NCI-H1105 (cell line): ENCODE measurements at places on chromosomes 6 and 20.

GRCh38 chr6:24933868-24934401 is 1.8 kb downstream of the RIPOR2 start:
- no peak for DNase-seq

GRCh38 chr6:43665376-43665775 is 20.5 kb downstream of the RSPH9 start:
- no peak for DNase-seq

GRCh38 chr20:57449398-57450354 is 58.5 kb downstream of the RBM38 start:
- DNase-seq, result no peak

DNA sequence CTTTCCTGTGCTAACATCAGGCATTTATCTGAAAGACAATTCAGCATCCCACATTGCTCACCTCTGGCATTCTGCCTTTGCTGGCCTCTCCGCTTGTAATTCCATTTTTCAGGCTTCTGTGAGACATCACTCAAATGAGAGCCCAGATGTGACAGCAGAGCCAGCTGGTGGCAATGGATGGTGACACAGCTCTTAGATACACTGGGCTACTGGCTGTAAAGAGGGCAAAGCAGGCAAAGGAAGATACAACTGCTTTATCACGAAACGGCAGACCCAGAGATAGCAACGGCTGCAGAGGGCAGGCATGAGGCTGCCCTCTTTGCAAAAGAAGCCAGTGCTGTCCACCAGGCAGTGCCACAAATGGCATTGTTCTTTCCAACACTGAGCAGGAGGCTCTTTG is 329.8 kb downstream of the KIF16B start:
- DNase-seq, result no peak

- DNase-seq, result no peak
Observed at GRCh38 chr6:128500749-128501600, 19.4 kb downstream of the PTPRK start.

- no peak for DNase-seq
Observed at GRCh38 chr6:34566830-34567546, 10.9 kb upstream of the SPDEF start.

DNA sequence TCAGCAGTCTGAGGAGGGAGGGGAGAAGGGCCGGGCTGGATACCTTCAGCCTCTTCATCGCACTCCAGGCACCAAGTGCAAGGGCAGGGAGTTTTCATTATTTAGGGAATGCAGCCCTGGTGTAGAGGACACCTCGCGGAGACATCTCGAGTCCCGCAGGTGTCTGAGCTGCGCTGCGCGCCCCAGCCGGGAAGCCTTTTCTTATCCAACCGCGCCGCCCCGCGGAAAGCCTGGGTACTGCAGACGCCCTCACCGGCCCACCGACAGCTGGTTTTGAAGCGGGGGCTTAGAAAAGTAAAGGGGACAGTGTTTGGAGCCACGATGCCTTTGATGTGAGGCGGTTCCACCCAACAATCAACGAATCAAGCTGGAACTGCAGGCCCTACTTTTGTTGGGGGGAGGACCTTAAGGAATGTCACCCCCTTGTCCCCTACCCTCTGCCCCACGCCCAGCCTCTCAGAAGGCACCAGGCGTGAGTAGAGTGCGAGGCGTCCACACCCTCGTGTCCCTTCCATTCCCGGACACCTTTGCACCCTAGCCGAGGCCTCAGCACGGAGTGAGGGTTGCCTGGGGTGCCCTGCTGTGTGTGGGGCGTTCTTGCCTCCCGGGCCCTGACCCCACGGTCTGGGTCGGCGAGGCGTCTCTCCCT is 8.6 kb downstream of the NKX2-2 start:
- no peak for DNase-seq

GRCh38 chr20:14830899-14831298 is 493.5 kb upstream of the FLRT3 start:
- DNase-seq, result no peak

DNA sequence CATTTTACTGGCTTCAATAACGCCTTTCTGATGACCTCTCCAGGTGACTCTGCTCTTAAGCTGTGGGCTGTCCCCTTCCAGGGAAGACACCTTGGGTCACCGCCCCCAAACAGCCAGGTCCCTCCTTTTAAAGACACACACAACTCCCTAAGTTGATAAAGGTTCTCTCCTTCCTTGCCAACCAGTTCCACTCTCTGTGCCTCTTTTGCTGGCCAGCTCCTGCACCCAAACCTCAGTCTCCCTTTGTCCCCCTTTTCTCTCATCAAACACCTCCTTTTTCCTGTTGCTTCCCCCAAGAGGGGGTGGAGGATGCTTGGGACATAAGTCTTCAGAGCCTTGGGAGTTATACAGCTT is 1.0 kb downstream of the NCOA6 start:
- DNase-seq, result peak; percentile 68

- no peak for DNase-seq
Observed at GRCh38 chr6:152296648-152297376, 340.4 kb downstream of the SYNE1 start.

DNA sequence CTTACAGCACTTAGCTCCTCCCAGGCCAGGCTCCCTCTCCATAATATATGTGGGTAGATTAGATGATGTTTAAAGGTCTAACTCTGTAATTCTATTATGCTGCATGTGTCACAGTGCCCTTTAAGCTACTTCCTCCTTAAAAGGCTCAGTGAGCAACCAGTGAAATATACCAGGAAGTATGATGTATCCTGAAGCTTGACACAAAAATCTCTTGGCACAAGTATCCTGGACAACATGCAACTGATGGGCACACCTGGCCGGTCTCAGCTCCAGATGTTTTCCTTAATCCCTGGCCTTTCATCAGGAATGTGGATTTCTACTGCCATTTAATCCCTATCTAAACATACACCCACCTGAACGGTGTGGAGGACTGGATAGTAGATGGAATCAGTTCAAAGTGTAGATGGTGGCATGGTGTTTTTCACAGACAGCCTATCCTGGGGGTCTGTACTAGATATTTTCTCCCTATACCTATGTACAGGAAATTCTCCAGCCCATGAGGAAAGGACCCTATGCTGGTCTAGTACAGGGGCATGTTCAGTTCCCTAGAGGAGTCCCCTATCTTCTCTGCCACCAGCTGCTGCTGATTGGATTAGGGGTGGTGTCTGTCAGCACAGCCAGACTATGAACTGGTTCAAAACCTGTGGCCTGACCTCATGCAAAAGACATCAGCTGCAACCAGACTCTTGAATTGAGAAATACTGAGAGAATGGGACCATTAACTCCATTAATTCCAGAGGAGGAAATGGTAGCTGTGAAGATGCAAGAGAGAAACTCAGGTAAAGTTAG is 59.4 kb upstream of the CITED2 start:
- DNase-seq, result no peak

DNA sequence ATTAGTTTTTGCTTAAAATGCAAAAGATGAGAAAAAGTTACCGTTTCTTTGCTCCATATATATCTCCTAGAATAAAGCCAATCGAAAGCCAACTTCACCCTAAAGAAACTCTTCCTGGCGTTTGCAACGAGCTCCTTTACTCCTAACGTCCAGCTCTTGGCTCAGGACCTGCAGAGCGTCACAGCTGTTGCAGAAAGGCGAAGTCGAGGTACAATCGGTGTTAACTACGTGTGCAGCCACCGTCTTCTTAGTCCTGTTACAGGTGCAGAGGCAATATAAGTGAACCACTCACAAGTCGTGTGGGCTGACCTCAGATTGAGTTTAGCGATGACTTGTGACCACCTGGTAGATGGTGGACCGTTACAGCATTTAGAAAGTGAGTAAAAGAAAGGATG is 113.1 kb downstream of the TRIM27 start:
- DNase-seq, result no peak

DNA sequence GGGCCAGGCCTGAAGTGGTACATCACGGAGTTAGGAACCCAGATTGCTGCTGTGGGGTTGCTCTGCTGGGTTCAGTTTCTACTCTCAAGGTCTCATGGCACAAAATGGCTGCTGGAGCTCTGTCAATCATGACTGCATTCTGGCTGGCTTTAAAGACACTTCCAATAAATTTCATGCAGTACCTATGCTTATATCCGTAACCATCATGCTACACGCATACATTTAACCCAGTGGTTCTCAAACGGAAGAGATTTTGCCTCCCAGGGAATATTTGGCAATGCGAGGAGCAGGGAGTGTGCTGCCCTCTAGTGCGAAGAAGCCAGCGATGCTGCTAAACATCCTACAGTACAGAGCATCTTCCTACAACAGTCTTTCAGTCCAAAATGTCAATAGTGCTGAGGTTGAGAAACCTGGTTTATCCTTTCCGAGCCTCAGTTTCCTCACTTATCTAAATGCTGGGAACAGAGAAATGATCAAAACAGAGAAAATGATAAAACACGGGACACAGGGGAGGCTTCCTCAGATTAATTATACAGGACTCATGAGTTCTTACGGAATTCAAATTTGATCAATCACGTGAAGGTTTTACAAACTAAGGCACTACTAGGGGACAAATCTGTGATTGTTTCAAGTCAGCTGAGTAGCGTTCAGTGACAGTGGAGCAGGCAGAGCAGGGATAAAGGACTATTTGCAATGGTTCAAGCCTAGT is 9.6 kb upstream of the SLC2A10 start:
- DNase-seq, result no peak

GRCh38 chr6:119012521-119012920 is 65.9 kb downstream of the FAM184A start:
- no peak for DNase-seq

- no peak for DNase-seq
Observed at GRCh38 chr6:41093729-41094128, 21.0 kb downstream of the NFYA start.

DNA sequence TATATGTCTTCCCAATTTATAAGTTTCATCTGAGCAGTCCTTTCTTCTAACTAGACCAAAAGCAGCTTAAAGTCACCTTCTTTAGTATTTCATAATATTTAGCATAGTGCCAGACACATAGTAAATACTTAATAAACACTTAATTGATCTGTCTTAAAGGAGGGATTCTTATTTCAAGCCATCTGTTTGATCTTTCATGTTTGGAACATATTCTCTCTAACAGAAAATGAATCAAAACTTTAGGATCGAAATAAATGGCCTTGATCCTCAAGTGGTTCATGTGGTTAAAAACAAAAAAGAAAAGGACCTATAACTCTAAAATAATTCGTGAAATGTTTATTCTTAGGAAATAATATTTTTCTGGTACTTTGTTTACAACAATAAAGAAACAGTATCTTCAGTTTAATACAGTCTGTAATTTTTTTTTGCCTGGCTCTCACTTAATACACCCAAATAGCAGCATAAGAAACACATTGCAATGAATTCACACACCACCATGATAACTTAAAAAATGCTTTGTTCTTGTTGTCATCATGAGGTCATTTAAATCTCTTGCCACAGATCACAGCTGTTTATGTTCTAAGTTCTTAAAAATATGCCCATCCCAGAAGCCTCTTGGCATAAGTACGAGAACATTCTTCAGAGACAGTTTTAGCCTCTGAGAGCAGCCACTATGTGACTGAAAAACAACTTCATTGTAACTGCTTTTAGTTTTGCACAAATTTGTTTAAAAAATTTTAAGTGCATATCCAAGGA is 48.1 kb downstream of the ESF1 start:
- DNase-seq, result no peak

- no peak for DNase-seq
Observed at GRCh38 chr6:37251211-37251780, 6.3 kb upstream of the TBC1D22B start.

- DNase-seq, result no peak
Observed at GRCh38 chr20:32871627-32872160, 13.0 kb downstream of the EFCAB8 start.

DNA sequence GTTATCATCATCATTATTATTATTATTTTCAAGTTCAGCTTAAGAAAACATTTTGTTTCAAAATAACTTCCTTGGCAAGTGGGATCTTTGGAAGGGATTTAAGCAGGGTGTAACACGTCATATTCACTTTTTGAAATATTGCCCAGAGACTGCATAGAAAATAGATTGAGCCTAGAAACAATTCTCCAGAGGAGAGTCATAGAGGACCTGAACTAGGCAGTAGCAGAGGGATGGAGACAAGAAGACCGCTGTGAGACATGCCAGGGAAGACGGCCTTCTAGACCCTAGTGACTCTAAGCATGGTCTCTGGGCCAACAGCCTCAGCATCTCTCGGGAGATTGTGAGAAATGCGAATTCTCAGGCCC is 55.5 kb downstream of the EDN1 start:
- DNase-seq, result no peak

DNA sequence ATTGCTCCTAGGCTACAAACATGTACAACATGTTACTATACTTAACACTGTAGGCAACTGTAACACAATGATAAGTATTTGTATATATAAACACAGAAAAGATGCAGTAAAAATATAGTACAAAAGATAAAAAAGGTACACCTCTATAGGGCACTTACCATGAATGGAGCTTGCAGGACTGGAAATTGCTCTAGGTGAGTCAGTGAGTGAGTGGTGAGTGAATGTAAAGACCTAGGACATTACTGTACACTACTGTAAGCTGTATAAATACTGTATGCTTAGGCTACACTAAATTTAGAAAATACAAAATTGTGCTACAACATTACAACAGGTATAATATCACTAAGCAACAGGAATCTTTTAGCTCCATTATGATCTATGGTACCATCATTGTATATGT is 312.0 kb upstream of the PREP start:
- DNase-seq, result no peak

DNA sequence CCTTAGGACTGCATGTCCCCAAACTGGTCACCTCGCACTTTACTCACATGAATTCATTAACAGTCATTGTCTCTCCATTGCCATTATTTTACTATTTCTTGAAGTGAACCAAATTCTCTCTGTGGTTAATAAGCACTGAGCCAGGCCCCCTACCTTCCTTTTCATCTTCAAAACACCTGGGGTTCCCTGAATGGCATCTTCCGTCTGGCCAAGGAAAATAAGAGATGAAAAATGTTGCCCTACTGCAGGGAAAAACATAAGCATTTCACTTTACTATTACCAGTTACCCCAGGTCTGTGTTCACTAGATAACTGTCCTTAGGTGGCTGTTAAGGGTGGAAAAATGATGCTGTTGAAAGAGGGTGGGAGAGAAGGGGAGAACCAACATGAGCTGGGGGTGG is 10.0 kb upstream of the NKX2-2 start:
- no peak for DNase-seq

DNA sequence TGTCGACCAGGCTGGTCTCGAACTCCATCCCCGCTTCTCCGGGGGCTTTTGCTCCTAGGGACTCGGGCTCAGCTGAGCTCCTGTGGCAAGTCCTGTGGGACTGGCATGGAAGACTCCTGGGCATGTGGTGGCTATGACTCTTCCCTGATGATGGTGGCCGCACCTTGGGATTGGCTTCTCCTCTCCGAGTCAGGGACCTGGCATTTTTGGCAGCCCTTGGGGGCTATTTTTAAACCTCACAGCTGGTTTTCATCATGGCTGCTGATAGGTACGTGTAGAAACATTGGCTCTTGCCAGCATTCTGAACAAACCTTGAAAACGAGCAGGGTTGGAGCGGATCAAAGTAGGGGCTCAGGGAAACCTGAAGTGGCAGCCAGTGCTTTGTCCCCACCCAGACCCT is 54.1 kb downstream of the RBM38 start:
- DNase-seq, result no peak

- DNase-seq, result no peak
Observed at GRCh38 chr6:118562248-118562647, 14.2 kb downstream of the PLN start.

- no peak for DNase-seq
Observed at GRCh38 chr20:58307270-58307669, 2.2 kb upstream of the RAB22A start.
